ENCODE measurements at places on chromosomes 3 and 15.

DNA sequence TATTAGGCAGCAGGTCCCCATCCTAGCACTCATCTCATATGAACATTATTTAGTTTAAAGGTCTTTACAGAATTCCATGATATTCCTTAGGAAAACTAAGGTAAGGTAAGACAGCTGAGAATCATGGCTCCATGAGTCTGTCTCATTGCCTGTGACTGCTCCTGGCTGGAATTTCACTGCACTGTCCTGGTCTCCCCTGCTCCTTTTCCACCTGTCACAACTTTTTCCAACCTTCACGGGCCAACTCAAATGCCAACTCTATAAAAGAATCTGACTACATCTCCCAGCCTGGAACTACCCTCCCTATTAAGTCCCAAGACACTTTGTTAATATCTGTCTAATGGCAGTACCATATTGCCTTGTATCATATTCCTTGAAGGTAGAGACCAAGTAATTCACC, 7.6 kb downstream of the CNBP start:
- DNase-seq: no peak

- DNase-seq: no peak
These were observed 38.2 kb downstream of the ABI3BP start for GRCh38 chr3:100954990-100955389.

- DNase-seq: no peak
These were observed 96.6 kb downstream of the CGNL1 start for GRCh38 chr15:57472861-57473260.

GRCh38 chr3:57756528-57757401, 656 bp downstream of the SLMAP start:
- DNase-seq: peak; percentile 18

DNA sequence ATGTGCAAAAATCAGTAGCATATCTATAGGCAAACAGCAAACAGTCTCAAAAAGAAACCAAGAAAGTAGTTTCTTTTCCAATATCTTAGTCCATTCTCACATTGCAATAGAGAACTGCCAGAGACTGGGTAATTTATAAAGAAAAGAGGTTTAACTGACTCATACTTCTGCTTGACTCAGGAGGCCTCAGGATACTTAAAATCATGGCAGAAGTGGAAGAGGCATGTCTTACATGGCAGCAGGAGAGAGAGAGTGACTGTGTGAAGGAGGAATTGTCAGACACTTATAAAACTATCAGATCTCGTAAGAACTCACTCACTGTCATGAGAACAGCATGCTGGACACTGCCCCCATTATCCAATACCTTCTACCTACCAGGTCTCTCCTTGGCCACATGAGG, 327.9 kb upstream of the EPHA3 start:
- DNase-seq: no peak

- DNase-seq: no peak
These were observed 42.0 kb downstream of the SEMA5B start for GRCh38 chr3:122985539-122985938.

GRCh38 chr3:10798600-10799367, 17.2 kb upstream of the SLC6A11 start:
- DNase-seq: no peak

DNA sequence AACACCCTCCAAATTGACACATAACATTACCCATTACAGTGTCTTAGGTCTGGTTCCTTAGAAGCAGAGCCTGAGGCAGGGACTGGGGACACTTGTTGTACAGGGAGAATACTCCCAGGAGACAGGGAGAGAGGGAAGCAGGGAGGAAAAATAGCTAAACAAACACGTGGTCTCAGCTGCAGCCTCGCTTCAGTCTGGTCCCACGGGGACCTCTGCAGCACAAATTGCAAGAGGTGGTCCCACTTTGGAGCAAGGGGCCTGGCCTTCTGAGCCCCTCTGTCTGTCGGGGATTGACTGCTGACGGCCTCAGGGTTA, 25.0 kb upstream of the PLA2G4D start:
- DNase-seq: no peak

DNA sequence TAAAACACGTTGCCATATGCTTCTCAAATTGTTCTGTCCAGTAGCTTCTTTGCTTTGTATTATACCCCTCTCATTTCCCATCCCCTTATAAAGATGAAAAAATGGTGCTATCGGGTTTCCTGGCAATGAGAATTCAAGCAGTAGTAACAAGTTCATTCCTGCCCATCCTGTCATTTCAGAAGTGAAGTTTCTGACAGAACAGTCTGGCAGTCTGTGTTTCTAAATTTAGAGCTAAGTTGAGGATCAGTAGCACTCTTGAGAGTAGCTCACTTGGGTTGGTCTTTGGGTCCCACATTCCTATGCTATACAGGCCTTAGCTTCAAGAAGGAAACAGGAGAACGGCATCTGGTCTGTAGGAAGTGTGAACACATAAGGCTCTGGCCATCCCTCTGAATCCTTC, 134.6 kb downstream of the GHSR start:
- no peak for DNase-seq

DNA sequence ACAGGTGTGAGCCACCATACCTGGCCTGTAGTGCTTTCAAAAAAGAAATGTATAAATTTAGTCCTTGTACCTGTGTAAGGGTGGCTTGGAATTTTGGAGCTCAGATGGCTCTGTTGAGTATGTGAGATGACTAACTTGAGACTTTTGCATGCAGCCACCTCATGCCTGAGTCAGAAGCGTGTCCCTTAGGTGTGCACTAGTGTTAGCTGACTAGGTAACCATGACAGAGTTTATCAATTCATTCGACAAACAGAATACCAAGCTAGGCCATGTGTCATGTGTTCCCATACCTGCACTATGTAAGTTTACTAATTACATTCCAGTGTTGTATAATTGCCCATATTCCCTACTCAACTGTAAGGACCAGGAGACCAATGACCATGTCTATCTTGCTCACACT, 4.0 kb upstream of the ZNF639 start:
- no peak for DNase-seq

GRCh38 chr3:44762170-44762677, 630 bp downstream of the KIF15 start:
- no peak for DNase-seq

GRCh38 chr3:110419601-110420000, 652.0 kb upstream of the NECTIN3 start:
- no peak for DNase-seq

GRCh38 chr15:63663906-63664305, 66.7 kb downstream of the FBXL22 start:
- no peak for DNase-seq

DNA sequence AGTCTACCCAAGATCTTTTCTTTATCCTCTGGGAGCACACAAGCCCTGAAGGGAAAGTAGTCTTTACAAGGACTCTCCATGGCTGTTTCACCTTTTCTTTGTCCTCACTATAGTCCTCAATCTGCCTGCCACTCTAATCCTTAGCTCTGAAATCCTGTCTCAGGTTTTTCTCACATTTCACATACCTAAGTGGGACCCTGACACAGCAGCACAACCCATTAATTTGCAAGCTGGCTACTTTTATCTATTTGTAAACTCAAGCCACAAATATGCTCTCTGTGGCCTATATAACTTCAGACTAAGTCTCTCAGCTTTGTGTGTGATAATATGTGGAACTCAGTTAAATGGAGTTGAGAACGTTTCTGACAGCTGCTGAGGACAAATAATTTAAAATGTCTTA, 19.8 kb downstream of the SIN3A start:
- DNase-seq: no peak

GRCh38 chr3:102089904-102090720, 240.8 kb downstream of the NFKBIZ start:
- no peak for DNase-seq

DNA sequence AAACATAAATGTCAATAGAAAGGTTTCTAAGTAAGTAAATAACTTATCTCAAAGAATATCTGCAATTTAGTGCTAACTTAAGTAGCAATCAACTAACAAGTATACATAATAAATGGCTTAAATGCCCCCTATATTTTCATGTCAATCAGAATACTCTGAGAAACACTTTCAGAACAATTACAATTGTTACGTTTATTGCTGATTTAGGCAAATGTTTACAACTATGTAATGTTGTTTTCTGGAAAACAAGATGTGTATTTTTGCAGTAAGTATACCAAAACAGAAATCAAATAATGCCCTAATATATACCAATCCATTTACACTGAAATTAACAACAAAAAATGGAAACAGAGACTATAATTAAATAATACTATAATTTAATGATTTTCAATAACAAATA, 13.2 kb downstream of the TUBGCP5 start:
- DNase-seq: no peak

DNA sequence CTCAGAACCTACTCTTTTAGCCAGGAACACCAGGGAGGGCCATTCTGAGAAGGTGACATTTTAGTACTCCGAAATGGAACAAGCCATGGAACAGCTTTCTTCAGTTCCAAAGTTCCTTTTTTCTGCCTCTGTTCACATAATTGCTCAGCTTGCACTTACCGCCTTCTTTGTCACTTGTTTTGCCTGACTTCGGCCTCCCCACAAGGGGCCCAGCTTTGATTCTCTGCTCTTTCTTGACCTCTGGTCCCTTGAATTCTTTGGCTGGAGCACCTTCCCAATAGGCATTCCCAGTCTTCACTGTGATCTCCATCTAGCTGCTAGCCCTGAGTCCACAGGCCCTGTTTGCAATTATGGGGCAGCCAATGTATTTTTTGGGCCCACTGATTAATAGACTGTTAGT, 51.4 kb upstream of the SLC7A14 start:
- no peak for DNase-seq

Data from T47D (cell line).